ENCODE measurements at places on chromosomes 2 and 18.
A peak's percentile ranks its signal among the peaks of the same experiment; 100 is the strongest.

GRCh38 chr18:23933407-23933806 lies 81.1 kb upstream of the TTC39C start:
- DNase-seq, result no peak

DNA sequence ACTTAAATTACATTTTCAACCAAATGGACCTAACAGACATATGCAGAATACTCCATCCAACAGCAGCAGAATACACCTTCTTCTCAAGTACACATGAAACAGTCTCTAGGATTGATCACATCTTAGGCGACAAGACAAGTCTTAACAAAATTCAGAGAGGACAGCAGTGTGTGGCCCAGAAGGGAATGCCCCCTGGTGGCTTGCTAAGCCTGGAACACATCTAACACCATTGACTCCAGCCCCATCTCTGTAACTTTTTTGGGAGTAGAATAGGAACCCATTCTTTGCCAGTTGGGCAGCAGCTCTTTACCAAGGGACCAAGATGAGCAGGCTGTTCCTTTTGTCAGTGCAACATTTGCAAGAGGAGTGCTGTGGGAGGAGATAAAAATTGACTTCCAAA lies 249.9 kb downstream of the PLCL1 start:
- peak; percentile 42 for DNase-seq

DNA sequence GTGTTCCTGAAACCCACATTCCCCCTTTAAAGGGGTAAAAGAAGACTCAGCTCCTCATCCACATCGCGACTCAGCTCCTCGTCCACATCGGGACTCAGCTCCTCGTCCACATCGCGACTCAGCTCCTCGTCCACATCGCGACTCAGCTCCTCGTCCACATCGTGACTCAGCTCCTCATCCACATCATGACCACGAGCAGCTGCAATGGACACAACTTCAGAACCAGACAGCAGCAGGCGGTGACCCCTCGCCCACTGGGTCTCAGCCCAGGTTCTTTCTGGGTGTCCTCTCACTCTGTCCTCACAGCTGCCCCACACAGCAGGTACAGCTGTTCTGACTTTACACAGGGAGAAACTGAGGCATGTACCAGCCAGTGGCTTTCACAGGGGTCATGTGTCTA lies 163.5 kb upstream of the SALL3 start:
- DNase-seq, result no peak

DNA sequence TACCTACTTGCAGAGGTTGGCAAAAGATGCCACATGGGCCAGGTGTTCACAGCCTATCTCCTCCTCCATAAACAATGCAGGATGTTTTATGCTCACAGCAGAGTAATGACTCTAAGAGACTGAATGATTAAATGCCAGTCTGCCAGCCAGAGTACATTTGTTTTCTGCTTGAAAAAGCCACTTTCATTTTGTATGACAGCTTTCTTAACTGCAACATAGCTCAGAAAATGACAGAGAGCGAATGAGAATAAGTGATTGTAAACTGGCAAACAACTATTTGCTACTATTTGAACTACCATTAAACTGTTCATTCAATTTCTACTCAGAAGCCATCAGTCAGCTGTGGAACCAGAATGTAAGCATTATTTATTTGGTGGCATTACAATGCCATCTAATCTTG lies 50.6 kb upstream of the DCC start:
- DNase-seq, result no peak

- no peak for DNase-seq
Measured at GRCh38 chr18:76455003-76455676, 39.9 kb downstream of the ZNF516 start.

DNA sequence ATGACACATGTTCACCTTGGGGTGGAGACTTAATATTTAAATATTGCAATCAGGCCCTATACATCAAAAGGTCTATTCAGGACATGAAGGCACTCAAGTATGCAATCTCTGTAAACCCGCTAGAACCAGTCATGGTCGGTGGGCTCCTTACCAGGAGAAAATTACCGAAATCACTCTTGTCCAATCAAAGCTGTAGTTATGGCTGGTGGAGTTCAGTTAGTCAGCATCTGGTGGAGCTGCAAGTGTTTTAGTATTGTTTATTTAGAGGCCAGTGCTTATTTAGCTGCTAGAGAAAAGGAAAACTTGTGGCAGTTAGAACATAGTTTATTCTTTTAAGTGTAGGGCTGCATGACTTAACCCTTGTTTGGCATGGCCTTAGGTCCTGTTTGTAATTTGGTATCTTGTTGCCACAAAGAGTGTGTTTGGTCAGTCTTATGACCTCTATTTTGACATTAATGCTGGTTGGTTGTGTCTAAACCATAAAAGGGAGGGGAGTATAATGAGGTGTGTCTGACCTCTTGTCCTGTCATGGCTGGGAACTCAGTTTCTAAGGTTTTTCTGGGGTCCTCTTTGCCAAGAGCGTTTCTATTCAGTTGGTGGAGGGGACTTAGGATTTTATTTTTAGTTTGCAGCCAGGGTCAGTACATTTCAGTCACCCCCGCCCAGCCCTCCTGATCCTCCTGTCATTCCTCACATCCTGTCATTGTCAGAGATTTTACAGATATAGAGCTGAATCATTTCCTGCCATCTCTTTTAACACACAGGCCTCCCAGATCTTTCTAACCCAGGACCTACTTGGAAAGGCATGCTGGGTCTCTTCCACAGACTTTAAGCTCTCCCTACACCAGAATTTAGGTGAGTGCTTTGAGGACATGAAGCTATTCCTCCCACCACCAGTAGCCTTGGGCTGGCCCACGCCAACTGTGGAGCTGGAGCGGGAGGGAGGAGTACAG lies 108.1 kb downstream of the XRCC5 start:
- no peak for DNase-seq

DNA sequence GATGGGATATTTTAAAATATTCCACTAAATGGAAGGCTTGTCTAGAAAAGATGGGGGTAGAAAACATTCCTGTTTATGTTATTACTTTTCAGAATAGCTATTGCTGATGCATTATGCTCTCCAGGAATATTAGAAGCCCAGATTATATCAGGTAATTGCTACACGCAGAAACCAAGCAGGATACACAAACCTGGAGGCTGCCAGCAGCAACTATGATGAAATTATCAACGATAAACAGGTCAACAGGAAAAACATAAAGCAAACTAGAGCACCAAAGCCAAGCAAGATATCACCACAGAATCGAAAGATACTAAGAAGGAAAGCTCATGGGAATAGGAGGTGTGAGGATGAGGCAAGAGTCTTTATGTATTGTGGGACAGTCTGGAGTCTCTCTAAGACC lies 113.2 kb upstream of the SPATS2L start:
- DNase-seq, result no peak

DNA sequence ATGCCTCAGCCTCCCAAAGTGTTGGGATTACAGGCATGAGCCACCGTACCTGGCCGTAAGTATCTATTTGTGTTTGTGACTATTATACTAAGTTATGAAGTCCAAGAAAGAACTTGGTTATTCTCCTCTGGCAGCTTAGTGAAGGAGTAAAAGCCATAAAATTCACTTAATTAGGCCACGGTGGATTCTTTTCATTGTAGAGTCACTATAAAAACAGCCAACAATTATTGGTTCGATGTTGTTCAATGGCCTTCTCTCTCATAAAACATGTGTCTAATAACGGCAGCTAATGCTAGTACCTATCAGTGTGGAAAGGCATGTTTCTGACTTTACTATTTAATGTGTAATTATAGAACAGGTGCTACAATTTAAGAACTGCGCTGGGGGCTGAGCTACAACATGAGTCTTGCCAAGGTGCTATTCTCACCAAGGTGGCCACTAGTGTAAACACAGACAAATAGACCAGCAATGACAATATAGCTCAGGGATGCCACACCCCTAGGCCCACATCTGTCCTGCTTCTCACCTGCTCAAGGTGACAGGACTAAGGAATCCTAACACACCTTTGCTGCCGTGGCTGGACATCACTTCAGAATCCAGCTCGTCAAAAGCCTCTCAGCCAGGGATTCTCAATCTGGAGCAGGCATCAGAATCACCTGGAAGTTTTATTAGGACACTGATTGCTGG lies 17.2 kb downstream of the ATP8B1 start:
- no peak for DNase-seq

DNA sequence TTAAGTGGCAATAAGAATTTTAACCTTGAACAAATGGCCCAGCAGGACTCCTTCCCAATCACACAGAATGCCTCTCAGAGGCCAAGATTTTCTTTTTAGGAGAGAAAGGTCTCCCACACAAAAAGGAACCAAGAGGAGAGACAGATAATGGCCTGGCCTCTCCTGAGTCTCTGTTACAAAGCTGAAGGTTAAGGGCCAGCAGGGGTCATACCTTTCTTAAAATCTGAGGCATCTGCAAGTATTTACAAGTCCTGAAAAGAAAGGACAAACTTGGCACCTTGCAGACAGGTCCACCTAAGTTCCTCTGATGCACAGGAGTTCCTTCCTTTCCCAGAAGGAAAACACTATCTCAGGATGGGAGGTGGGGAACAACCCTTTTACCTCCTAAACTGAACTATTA lies 142.3 kb downstream of the TMEM163 start:
- no peak for DNase-seq

GRCh38 chr2:38702413-38702812 lies 36.5 kb downstream of the GALM start:
- DNase-seq, result no peak

DNA sequence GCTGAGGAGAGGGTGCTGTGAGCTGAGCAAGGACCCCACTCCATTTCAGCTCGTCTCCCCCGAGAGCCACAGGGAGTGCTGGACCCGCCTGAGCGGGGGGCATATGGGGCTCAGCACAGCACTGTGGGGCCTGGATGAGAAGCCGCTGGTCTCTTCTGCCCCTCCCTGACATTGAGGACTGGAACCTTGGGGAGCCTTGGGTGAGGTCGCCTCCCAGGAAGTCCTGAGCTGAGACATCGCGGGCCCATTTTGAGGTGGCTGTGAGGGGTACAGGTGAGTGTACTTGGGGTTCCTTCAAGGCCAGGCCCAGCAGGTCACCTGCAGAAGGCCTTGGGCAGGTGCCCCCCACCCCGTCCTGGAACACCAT lies 3.1 kb upstream of the AQP12A start:
- DNase-seq, result no peak

DNA sequence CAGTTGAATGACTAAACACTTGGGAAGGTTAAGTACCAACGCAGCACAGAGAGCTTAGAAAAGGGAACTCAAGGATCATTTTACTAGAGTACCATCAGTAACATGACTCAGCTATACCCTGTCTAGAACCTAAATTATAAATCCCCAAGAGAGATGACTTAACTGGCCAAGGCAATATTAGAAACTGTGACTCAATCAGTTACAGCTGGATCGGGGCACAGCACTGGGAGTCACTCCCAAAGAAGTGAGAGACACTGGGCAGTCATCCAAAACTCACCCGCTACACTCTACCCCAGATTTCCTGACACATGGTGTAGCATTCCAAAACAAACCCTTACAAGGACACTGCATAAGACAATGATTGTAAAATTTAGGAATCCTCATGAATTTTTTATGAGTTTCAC lies 17.7 kb downstream of the IWS1 start:
- no peak for DNase-seq

GRCh38 chr2:43884689-43885088 lies 45.9 kb downstream of the ABCG8 start:
- no peak for DNase-seq

- DNase-seq, result no peak
Measured at GRCh38 chr2:233822781-233823730, 31.3 kb downstream of the HJURP start.

DNA sequence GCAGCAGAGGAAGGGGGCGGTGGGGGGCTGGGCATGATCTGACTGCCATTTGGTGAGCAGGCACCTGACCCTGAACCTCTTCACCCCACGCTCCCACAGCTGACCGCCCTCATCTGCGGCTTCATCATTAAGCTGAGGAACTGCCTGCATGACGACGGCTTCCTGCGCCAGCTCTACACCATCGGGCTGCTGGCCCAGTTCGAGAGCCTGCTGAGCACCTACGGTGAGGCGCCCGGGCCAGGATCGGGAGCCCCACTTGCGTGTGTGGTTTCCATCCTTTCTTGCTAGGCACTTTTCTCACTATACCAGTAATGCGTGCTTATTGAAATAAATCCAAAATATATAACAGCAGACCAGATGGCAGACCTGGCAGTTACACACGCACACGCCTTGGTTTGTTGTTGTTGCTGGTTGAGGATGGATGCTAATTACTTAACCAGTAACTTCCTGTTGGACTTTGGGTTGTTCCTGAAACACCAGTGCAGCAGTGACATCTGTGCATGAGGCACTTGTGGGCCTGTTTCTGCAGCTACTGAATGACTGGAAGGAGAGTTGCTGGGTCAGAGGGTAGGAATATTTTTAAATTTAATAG lies 43.7 kb downstream of the COA5 start:
- no peak for DNase-seq

DNA sequence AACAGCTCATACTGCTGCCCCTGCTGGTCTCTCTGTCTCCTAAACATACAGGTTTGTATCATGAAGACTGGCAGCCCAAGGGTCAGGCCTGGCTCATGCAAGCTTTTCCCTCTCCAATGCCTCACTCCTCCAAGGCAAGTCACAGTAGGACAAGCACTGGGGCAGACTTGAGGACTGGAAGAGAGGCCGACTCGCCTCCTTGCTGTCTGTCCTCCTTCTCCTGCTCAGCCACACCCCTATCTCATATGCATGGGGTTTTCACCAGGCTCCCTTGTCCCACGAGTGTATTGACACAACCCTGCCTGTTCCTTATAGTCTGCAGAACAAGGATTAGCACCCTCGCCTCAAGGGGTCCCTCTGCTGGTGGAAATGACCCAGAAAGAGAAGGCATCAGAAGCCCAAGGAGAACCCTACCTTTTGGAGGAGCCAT lies 223.7 kb downstream of the SOX11 start:
- peak; percentile 17 for DNase-seq

- DNase-seq, result no peak
Measured at GRCh38 chr18:49751427-49752094, 61.8 kb downstream of the ACAA2 start.

DNA sequence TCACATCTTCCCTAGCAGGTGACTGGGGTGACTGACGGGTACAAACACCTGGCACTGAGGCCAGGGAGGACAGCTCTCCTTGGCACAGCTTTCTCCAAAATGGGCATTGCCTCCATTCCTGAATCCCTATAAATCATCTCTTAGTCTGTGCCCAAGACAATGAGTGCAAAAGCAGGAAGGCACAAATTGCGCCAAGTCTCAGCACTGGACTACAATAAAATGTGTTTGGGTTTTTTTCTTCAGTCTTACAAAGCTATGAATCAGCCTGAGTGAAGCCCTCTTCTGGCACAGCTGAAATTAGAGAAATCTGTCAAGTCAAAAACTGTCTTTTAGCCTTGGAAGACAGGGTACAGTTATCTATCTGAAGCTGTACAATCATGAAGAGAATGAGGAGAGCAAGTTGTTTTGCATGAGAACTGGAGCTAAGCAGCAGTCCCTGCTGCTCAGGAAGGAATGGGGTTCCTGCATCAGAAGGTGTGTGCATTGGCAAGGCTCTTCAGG lies 90.8 kb downstream of the EPB41L3 start:
- no peak for DNase-seq

DNA sequence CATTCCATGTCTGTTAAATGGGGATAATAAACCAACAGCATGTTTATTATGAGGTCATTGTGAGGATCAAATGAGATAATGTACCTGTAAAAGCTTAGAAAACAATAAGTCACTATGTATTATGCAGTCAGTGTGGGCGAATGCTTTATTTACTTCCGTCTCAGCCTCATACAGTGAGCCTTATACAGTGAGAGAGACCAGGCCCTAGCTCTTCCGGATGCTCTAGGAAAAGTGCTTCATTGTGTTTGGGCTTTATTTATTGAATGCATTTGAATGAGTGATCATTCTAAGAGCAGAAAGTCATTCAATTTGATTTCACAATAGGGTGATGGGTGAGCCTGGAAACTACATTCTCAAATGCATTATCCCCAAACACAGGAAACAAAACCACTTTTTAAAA lies 603.9 kb upstream of the FANCL start:
- no peak for DNase-seq

Data from stimulated activated naive CD8-positive, alpha-beta T cell treated with anti-CD3 and anti-CD28 coated beads, Interleukin-15, Interleukin-2, amounts not matched to agents 100 U/mL and 50 U/mL, for 24 hours (primary cell).